ENCODE measurements at places on chromosomes 6 and 20. TPM values are rescaled to one million over a fixed set of nuclear protein-coding genes. Genes with fewer than 3 reads are reported as not detected.

- DNase-seq: no peak
Observed at GRCh38 chr6:111185954-111186353, 98.7 kb downstream of the SLC16A10 start.

The SLC22A7 gene
- total RNA-seq: not detected

The RBPJL gene
- not detected for total RNA-seq

The AIF1 gene
- total RNA-seq: not detected

DNA sequence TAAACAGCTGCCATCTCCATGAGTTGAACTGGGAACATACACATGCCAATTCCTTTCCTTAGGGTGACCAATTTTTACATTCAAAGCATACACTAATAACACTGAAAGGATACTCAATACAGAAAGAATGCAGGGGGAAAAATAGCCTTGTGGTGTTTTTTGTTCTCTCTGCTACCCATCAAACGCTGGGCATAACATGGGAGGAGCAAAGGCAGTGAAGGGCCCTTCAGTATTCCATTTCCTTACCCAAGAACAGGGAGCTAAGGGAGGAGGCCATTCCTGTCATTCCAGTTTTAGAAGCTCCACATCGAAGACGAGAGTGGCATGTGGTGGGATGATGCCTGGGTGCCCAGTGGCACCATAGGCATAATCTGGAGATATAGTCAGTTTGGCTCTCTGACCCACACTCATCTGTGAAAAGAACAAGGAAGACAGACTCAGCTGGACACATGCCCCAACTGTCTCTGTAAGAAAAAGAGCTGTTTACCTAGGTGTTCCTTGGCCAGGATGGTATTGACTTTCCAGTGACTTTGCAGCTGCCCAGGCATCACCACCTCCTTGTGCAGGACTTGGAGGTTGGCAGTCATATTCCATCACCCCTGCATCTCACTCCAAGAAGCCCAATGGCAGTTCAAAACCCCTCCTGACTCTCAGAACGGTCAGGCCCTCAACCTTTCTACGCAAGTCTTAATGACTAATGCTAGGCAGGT lies 20.9 kb downstream of the FKBP1A start:
- no peak for DNase-seq

The SLC22A2 gene
- total RNA-seq: not detected

GRCh38 chr20:1741309-1742048 lies 83.9 kb upstream of the SIRPG start:
- DNase-seq: no peak

DNA sequence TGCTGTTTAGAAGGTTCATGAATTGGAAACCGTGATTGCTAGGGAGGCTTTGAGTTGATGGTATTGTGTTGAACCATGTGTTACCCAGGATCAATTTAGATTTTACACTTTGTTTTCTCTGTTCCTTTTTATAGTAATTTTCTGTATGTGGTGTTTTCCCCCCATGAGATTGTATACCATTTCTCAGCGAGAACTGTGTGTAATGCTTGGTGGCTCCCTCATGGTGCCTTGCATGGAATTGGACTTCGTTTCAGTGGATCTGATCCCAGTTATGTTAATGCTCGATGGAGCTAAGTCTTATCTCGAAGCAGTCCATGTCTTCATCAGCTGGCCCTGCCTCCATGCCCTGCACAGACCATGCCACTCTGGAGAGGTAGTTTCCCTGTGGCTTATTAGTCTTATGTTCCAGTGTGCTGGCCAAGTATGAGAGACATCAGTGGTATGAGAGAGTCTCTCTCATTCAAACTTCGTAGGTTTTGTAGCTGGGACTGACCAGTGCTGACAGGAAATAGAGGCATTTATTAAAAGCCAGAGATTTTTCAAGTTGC lies 18.7 kb downstream of the PTPN1 start:
- DNase-seq: no peak

DNA sequence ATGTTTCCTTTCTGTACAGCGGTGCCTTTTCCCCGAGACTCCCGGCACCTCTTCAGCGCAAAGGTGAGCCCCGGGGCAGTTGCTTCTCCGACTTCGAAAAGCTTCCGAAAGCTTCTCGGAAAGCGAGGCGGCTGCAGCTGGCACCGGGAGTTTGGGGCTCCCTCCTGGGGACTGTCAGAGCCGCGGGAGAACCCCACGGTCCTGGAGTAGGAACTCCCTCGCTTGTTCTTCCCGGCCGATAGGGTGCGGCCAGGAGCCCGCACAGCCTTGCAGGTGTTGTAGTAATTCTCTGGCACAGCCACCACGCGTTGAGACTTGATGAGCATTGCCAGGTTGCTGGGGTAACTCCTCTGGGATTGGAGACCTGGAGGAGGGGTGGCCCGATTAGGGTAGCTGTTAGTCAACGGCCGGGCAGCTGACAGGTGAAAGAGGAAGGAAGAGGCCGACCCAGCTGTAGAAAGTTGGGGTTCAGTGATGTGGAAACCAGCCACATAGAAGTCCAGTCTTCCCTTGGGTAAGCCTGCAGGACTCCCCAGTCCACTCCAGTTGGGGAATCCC lies 721 bp downstream of the KDM1B start:
- DNase-seq: peak; percentile 88

DNA sequence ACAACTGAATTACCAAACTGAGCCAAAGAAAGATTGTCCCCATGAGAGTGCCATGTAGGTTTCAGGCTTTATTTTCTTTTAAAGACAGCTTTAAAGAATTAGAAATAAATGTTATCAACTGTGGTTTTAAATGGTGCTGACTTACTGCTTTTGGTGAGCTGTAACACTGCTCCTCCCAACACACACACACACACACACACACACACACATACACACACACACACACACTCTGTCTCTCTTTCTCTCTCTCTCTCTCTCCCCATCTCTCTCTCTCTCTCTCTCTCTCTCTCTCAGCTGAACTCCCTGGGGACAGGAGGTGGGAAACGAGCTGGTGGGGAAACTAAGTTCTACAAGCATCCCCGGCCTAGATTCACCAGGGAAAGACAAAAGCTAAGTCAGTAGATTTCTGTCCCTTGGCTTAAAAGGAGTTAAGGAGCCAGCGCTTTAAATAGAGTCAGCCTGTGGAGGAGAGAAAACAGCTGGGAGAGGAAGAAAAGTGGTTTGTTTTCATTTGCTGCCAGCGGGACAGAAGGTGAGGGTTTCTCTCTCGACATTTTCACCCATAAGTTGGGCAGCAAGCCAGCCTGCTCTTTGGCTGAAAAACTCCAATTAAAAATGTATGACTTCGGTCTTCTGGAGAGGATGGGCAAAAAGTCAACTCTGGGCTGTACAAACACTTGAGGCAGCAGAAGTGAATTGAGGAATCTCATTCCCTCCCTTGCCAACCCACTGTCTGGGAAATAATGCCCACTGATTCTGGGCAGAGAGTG lies 27.4 kb downstream of the CBLN4 start:
- DNase-seq: no peak

The INSM1 gene
- total RNA-seq: not detected

The TINAG gene
- not detected for total RNA-seq

The TNF gene
- not detected for total RNA-seq

- DNase-seq: no peak
Observed at GRCh38 chr6:29419516-29419915, 4.8 kb downstream of the OR12D1 start.

The PI16 gene
- 1.9 TPM for total RNA-seq

DNA sequence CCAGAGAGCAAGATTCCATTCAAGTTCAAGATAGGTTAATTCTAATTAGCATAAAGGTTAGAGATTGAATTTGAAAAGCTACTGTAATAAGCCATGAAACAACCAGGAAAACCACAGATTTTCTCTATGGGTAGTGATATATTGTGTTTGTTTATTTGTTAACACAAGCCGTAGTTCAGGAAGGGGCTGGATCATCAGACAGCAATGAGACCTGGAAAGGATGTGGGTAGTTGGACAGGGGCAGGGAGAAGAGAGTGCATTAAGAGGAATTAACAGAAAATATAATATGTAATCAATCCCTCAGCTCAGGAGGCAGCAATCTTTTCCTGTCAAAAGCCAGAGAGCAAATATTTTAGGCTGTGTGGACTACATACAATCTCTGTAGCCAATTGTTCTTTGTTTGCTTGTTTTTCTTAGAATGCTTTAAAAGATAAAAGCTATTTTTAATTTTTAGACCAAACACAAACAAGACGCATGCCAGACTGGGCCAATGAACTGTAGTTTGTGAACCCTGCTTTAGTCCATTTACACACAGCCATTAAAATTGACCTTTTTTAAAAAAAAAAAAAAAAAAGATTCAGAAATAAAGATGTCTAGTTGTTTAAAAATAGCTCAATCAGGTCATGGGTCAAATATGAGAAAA lies 398.7 kb upstream of the MARCKS start:
- DNase-seq: no peak

DNA sequence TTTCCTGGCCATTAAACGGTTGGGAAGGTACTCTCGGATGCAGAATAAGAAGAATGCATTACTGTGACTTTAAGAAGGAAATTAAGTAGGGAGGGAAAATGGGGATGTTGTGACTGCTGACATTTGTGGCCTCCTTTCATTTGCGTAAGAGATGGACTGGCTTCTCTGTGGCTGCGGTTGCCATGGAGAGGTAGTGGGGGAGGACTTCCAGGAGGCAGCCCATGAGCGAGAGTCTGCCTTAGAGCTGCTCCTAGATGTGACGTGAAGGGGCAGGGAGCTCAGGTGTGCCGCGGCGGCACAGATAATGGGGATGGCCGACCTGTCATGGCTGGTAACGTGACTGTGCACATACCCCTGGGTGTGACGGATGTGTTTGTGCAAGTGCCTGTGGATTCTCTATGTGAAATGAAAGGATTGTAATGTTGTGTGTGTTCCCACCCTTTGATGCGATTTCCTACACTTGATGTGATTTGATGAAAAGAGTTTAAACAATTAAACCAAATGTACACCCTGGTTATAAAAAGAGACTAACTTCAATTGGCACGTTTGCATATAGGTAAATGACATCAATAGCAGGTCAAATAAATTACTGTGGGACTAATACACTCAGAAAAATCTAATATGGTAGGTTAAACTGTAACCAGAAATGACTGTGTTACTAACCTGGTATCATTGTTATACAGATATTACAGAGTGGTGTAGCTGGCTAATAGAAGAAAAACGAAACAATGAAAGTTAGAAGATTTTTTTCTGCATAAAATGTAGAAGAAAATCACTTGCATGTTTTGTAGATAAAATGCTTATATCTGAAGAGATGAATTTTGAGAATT lies 48.9 kb downstream of the HIVEP1 start:
- DNase-seq: no peak

Measured in PC-9 (cell line).